ENCODE measurements at places on chromosomes 16 and 17.

DNA sequence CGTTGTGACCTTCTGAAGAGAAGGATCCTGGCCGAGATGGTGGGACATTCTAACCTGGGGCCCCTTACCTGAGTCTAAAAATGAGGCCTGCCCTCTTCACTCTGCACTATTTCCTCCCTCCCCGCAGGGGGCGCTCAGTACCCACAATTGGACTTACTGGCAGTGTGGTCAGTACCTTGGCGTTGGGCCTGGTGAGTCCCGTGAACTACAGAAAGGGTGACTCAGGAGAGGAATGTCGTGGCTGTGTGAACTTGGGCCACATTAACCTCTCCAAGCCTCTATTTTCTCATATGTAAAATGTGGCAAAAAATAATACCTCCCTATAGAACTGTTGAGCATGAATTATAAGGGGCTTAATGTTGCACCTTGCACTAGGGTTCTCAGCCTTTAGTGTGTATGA, 3.9 kb downstream of the RSAD1 start:
- DNase-seq, result peak; percentile 87

- no peak for DNase-seq
These were observed 1294.4 kb downstream of the CDH8 start for GRCh38 chr16:60741810-60742209.

GRCh38 chr17:75553295-75554110, 28.0 kb downstream of the LLGL2 start:
- no peak for DNase-seq

DNA sequence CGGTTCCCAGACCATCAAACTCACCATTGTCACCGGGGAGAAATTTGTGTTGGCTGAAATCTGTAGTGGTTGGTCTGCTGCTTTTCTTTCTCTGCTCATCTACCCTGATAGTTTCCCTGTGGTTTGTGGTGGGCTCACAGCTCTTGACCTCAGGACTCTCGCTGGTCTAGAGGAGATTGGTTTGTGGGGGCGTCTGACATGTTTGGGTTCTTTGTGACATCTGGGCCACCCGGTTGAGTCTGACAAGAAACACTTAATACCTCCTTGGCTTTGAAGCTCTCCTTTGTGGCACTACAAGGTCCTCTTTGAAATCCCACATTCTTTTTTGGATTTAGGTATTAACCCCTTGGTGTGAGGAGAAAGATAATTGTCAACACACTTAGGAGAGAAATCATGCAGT, 662.0 kb downstream of the WWOX start:
- peak; percentile 40 for DNase-seq

- no peak for DNase-seq
These were observed 51.1 kb downstream of the CENPV start for GRCh38 chr17:16301963-16302855.

DNA sequence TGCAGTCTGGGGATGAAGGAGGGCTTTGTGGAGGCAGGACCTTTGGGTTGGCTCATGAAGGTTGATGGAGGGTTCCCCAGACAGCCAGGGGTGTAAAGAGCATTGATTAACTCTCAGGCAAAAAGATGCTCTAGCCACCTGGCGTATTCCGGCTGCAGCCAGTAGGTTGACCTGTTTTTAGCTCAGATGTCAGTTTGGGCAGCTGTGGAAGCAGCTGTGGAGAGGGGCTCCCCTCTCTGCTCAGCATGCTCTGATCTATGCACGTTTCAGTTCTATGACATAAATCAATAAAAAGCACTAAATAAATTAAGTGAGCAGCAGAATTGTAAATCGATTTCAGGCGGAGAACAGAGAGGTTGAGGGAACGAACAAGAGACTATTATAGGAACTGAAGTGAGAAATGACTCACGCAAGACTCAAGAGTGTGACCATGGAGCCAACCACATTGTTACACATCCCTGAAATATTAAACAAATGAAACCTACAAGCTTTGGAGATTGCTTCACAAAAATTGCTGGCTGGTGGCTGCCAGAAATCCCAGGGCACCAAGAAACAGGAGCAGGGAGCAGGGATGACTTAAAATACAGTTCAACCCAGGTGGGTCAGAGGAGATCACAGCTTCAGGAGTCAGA, 111.9 kb downstream of the GSG1L start:
- DNase-seq, result no peak

All from stimulated activated naive CD8-positive, alpha-beta T cell treated with anti-CD3 and anti-CD28 coated beads, Interleukin-15, Interleukin-2, amounts not matched to agents 100 U/mL and 50 U/mL, for 24 hours (primary cell).